Karpas-422 (cell line): ENCODE measurements at places on chromosomes 13 and 19. TPM values are rescaled to one million over a fixed set of nuclear protein-coding genes. Genes with fewer than 3 reads are reported as not detected.

Gene TEX26
- not detected in 2 replicates for total RNA-seq

GRCh38 chr19:35975608-35976214 is 19.3 kb upstream of the SDHAF1 start:
- DNase-seq: peak; percentile 55

- DNase-seq: no peak
Measured at GRCh38 chr13:93450191-93450621, 223.6 kb downstream of the GPC6 start.

- DNase-seq: no peak
Measured at GRCh38 chr13:113548171-113548641, 36.3 kb upstream of the TFDP1 start.

DNA sequence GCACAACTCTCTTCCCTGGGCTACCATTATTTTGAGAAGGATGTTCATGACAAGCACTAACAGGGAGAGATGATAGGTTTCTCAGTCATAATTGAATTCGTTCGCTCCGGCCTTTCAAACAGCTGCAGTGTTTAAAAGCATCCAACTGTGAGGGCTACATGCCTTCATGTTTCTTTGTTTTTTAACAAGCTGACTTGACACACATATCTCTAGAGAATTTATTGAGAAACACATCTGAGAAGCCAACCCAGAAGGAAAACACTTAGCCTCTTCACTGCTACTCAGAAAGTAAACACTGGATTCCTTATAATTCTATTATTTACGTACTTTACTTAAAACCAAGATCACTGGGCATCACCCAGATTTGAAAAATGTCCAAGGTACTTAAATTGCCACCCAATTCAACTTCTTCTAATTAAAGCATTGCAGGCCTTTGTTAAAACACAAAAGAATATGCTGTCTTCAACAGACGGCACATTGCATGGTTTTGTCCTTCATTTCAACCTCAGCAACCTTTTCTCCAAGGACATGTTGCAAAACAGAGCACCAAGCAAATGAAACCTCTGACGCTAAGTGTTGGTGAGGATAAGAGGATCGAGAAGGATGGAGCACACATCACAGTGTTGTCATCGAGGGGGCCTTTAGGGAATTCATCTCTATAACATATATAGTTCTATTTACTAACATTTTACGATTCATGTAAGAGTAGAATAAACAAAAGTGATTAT is 75.8 kb downstream of the TBC1D4 start:
- DNase-seq: no peak

DNA sequence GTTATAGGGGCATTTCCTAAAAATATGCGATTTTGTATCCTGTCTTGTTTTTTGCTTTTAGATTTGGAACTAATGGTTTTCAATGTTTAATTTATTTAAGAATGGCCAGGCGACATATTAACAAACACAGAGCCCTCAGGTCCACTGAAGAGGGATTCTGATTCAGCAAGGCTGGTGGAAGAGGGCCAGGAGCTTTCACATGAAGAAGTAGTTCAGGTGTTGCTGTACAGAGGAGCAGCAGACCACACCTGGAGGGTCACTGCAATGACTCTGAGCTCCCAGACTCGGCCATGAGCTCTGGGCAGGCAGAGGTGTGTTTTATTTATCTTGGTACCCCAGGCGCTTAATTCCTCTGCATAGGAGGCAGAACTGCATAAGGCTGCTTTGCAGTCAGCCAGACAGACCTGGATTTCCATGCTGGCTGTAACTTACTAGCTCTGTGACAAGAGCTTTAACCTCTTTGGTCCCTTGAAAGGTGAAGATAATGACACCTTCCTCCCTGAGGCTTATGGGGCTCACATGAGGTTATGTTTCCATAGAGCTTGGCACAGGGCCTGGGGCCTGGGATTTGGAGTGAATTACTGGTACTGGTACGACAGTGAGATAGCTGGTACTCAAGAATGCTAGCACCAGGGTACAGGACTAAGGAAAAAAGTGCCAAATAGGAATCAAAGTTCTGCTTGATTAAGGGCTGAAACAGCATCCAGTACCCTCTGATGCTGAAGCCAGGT is 184.7 kb downstream of the OXGR1 start:
- no peak for DNase-seq

GRCh38 chr13:20136781-20137703 is 23.8 kb downstream of the GJA3 start:
- no peak for DNase-seq

DNA sequence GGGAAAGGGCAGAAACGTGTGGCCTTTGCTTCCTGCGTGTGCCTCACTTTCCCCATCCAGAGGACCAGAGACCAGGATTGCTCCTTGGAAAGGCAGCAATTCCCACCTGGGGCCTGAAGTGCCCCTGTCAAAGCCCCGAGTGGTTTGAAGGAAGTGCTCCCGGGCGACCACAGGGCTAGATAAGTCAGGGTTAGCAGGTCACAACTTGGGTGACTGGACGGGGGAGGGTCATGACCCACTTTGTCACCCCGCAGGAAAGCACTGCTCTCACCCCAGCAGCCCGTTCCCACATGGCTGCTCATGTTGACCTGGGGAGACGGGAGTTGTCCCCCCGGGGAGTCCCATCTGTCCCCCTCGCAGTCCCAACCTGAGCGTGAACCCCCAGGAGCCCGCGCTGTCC is 459 bp downstream of the PRAM1 start:
- DNase-seq: no peak

Gene ACP7
- not detected in 2 replicates for total RNA-seq

Gene KLK14
- total RNA-seq: 0.48 TPM in 1 of 2 replicates, not detected in the other

Gene MAP3K10
- total RNA-seq: 7.6 and 26.3 TPM in 2 replicates

DNA sequence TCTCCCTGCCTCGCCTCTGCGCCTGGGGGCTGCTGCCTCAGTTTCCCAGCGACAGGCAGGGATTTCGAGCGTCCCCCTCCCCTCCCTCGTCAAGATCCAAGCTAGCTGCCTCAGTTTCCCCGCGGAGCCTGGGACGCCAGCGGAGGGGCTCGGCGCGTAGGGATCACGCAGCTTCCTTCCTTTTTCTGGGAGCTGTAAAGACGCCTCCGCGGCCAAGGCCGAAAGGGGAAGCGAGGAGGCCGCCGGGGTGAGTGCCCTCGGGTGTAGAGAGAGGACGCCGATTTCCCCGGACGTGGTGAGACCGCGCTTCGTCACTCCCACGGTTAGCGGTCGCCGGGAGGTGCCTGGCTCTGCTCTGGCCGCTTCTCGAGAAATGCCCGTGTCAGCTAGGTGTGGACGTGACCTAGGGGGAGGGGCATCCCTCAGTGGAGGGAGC is 722 bp upstream of the ICAM1 start:
- DNase-seq: peak; percentile 36

Gene PTH2
- total RNA-seq: not detected in 2 replicates

- no peak for DNase-seq
Measured at GRCh38 chr13:30052120-30052519, 201.7 kb upstream of the UBL3 start.

DNA sequence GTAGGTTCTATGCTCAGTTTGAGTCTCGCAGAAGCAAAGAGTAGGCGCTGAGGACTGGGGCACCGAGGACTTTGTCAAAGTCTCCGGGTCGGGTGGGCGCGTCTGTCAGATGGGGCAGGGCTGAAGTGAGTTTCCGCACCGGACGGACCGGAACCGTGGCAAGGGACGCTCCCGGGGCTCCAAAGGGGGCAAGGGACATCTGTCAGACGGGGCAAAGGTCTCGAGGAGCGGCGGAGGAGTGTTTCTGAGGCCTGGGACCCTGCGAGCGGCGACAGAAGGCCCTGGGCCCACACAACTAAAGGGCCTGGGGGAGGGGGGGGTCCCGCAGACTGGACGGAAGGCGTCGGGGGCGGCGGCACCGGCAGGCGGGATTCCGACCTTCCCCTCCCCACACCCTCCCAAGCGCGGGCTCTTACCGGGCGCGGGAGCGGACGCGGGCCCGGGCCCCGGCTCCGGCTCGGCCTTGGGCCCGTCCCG is 13.3 kb upstream of the AKAP8L start:
- peak; percentile 66 for DNase-seq

- DNase-seq: no peak
Measured at GRCh38 chr19:4064149-4064495, 2.6 kb downstream of the ZBTB7A start.

- no peak for DNase-seq
Measured at GRCh38 chr19:17324357-17325114, 10.1 kb downstream of the ANO8 start.

DNA sequence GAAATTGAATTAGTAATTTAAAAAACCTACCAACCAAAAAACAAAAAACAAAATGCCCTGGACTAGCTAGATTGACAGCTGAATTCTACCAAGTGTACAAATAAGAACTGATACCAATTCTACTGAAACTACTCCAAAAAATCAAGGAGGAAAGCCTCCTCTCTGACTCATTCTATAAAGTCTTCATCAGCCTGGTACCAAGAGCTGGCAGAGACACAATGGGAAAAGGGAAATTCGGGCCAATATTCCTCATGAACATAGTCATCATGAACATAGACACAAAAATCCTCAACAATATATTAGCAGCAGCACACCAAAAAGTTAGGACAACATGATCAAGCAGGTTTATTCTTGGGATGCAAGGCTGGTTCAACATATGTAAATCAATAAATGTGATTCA is 2667.7 kb upstream of the PCDH20 start:
- no peak for DNase-seq

Gene ACER1
- not detected in 2 replicates for total RNA-seq

GRCh38 chr13:85019121-85019520 is 780.1 kb downstream of the SLITRK6 start:
- no peak for DNase-seq

Gene ZNF835
- not detected in 2 replicates for total RNA-seq

DNA sequence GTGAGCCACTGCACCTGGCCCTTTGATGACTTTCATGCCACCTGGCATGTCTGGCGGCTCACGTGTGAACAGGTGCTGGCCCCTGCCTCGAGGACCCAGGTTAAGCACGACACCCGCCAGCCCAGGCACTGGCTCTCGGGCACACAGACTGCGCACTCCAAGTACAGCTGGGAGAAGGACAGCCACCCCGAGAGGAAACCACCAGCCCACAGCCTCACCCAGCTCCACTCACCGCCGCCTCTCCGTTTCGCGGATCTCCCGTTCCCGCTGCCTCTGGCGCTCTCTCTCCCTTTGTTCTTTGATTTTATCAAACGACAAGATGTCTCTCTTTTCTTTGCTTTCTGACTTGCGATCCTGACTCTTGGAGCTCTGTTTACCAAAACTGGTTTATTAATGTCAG is 27.4 kb upstream of the TINCR start:
- no peak for DNase-seq

DNA sequence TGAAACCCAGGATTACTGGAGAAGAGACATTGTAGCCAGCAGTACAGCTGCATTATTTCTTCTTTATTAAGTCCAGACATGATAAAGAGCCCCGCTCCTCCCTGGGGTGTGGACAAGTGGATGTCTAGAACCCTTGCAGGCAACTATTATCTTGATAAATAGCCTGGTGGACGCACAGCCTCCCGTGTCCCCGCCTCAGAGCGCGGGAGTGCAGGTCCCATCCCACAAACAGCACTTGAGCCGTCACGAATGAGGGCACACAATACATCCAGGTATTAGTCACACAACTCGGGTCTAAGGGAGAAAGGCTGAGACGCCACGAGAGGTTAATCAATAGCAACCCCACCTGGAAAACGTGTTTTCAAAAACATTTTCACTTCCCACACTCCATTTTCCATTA is 213.2 kb upstream of the SOX1 start:
- DNase-seq: no peak

GRCh38 chr13:111584101-111584672 is 263.7 kb downstream of the TEX29 start:
- DNase-seq: no peak

Gene URAD
- not detected in 2 replicates for total RNA-seq

DNA sequence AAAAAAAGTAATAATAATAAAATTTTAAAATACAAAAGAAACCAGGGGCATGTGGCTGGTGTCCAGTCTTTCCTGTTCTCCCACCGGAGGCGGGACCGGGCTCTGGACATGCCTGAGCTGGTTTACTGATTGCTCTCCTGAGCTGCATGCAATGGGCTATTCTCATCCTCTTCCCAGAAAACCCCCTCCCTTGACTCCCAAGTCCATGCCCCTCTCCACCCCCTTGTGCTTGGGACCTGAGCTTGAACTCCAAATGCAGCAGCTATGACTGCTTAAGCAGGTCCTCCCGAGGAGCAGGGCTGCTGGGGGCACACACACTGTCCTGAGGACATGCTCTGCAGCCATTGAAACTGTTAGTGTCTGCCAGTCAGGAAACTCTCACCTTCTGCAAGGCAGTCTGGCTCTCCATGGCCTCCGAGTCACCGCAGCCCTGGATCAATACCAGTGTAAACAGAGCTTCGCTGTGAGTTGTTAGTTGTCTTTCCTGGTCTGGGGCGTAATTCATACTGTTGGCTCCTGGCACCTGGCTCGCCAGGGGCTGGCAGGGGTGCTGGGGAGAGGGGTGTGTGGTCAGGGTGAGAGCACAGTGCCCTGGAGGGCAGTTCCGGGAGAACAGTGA is 41.6 kb upstream of the CHST8 start:
- DNase-seq: no peak

- peak; percentile 57 for DNase-seq
Measured at GRCh38 chr19:2544576-2545415, 68.9 kb downstream of the GADD45B start.
